CD4-positive, alpha-beta T cell treated with Interleukin-21 for 1 hour (primary cell): ENCODE measurements at places on chromosomes 16 and 17.

GRCh38 chr17:48451489-48451888 is 21.5 kb upstream of the SKAP1 start:
- no peak for DNase-seq

DNA sequence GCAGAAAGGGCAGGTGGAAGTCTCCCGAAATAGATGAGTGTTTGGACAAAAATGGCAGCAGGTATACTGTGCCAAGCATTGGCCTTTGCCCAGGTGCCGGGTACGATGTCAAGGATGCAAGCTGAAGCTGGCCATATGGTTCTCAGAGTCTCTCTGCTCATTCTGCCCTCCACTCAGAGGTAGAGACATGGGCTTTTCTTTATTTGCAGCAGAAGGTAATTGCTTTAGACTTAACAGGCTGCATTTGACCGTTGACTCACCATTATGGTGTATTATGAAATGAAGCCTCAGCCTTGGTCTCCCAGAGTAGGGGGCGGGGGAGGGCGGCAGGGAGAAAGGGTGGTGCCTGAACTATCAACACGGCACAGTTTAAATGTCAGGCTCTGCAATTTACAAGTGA is 969.1 kb upstream of the EEF2KMT start:
- no peak for DNase-seq

DNA sequence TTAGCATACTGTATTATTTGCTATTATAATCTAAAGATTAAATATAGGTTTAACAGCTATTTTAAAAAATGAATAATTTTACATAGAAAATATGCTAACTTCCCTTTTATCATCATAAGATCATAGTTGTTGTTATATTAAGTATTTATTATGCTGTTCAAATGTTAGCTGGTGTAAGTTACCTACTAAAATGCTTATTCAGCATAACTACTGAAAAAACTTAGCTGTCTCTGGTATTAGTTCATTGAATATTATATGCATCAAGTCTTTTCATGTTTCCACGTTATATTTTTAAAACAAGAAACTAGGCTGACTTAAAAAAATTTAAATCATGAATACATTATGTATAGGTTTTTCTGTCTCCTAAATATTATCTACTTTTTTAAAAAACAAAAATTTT is 62.6 kb downstream of the NETO2 start:
- no peak for DNase-seq

- DNase-seq = no peak
Measured at GRCh38 chr16:29986231-29986630, 9.2 kb downstream of the HIRIP3 start.

DNA sequence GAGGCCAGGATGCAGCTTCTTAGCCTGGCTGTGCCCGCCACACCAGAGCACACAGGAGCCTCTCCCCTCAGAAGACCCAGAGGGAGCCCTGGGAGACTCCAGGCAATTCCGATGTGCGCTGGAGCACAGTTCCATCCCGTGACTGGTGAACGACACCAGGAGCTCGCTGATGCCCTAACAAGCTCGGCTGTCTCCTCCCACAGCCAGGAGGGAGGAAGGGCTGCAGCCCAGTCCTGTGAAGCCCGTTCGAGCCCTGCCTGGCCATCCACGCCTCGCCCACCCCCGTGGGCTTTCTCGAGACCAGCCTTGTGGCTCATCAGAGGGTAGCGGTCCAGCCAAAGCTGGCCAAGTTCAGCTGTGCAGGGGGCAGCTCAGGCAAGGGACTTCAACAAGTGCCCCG is 21.8 kb upstream of the RASD1 start:
- no peak for DNase-seq

GRCh38 chr17:4849011-4849536 is 15.9 kb downstream of the MINK1 start:
- no peak for DNase-seq

DNA sequence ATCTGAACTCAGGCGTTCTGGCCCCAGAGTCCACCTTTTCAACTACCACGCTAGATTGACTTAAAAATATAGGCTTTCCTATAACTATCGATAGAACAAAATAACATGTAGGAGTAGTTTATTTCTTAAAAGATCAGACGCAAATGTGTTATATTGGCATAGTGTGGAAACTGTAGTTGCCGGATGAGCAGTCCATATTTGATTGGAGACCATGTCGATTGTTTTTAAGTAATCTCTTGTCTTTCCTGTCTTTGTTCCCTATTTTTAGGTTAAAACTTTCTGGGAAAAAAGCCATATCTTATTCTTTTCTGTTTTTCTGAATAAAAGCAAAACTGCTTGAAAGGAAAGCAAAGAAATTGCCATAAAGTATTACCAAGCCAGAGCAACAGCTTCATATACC is 53.1 kb downstream of the GAN start:
- no peak for DNase-seq

DNA sequence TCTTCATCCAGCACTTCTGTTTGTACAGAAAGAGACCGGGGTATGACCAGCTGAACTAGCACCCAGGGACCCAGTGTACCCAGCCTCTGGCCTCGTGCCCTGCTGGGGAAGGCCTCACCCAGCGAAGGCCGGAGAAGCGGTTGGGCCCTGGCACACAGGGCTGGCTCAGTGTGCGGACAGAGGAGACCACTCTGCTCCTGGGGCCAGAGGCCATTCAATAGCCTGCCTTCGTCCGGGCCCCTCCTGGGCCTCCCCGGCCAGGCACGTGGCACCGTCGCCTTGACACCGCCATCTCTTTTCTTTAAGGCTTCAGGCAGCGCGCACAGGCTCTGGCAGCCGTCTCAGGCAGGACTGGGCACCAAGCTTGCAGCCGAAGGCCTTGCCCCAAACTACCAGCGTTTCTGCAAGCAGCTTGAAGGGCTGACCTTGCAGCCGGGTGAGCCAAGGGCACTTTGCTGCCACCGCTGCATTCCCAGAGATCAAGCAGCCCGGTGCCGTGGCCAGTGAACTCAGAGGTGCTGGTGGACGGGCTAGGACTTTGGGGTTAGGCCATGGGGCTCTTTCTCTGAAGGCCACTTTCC is 8.0 kb downstream of the TAX1BP3 start:
- DNase-seq = no peak
